ENCODE measurements at places on chromosomes 1 and 21.

DNA sequence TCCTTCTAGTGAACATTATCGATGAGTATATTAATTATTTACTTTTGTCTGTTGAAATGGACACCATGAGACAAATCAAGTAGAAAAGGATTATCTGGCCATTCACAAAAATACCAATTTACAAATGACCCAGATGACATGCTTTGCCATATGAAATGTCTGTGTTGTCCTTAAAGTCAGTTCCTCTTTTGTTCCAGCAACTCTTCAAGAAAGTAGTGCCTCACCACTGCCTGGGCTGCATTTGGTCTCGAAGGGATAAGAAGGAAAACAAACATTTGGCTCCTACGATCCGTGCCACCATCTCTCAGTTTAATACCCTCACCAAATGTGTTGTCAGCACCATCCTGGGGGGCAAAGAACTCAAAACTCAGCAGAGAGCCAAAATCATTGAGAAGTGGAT is 79.6 kb downstream of the RGL1 start:
- DNase-seq, result no peak

- no peak for DNase-seq
Measured at GRCh38 chr1:224448453-224449017, 13.9 kb upstream of the WDR26 start.

GRCh38 chr1:53244141-53244540 is 5.8 kb upstream of the MAGOH start:
- DNase-seq, result no peak

- DNase-seq, result no peak
Measured at GRCh38 chr1:24925082-24925779, 4.8 kb downstream of the RUNX3 start.

- DNase-seq, result no peak
Measured at GRCh38 chr1:112711041-112711440, 4.1 kb downstream of the PPM1J start.

GRCh38 chr21:41142051-41142795 is 25.7 kb upstream of the BACE2 start:
- DNase-seq, result peak; percentile 71

DNA sequence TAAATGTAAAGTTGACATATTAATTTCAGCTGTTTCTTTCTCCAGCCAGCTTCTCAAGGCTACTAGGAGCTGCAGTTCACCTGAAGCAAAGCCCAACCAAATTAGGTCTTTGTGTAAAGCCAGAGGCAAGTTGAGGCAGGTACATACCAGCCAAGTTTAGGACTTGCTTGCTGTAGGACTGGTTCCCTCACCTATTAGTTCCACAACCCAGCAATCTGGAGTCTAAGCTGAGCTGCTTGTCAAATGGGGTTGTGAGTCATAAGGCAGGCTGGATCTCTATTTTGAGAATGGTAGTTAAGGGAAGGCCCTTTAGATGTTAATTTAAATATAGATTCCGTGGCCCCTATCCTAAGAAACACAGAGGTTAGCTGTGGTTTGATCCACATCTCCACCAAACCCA is 7.6 kb upstream of the FLG2 start:
- no peak for DNase-seq

GRCh38 chr1:222399197-222399596 is 148.7 kb downstream of the HHIPL2 start:
- no peak for DNase-seq

GRCh38 chr1:176826265-176826664 is 338.2 kb downstream of the ASTN1 start:
- no peak for DNase-seq

- DNase-seq, result no peak
Measured at GRCh38 chr1:4018466-4019146, 118.5 kb upstream of the C1orf174 start.

GRCh38 chr1:221559911-221560310 is 182.0 kb downstream of the DUSP10 start:
- DNase-seq, result no peak

- no peak for DNase-seq
Measured at GRCh38 chr1:174999936-175000696, at the start of gene CACYBP. Gene CACYBP (plus strand): TSS chr1:174999947. CDS start chr1:175000181, 234 bp downstream.

DNA sequence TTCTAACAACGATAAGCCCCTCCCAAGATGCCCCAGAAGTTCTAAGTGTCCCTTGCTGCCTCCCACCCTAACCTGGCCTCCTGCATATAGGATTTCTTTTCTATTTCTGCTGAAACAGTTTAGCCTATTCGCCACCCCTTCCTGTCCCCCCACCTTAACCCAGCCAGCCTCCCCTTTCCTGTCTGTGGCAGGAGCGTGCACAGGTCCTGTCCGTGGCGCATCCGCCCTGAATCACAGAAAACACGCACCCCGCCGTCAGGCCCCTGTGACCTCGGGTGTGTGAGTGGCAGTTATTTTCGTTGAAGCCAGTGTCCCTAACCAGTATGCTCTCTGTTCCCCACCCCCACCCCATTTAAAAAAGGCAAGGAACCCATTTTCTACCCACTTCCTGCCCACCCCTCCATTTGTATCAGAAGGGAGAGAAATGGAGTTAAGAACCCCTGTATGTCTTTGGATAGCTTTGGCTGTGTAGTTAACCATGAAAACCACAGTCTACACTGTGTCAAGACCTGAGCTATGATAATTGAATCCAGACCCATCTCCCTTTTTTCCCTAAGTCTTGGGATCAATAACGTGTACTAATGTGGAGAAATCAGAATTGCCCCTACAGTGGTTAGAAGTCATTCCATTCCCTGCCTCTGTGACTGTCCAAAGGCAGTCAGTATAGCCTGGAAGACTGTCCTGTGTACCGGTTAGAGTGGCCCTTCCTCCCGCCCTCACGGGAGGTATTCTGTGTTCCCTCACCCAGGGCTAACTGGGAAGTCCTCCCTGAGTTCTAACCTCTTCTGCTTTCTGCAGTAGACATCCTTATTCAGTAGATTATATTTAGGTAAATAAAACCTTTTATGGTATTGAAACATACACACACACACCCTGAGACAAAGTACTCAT is 1.8 kb downstream of the PLEKHO1 start:
- no peak for DNase-seq

DNA sequence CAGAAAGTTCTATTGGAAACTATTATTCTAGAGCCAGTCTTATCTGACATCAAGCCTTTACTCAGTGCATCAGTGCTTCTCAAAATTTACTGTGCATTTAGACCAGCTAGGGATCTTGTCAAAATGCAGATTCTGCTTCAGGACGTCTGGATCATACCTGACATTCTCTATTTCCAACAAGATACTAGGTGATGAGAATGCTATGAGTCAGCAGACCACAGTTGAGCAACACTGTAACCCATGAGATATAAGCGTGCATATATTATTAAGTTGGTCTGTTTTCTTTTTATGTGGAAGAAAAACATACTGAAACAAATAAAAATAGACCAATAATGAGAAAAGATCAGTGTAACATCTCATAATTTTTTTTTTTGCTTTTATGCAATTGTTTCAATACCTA is 40.4 kb upstream of the KCNH1 start:
- DNase-seq, result no peak

- DNase-seq, result no peak
Measured at GRCh38 chr1:186730951-186731729, 50.9 kb upstream of the PTGS2 start.

Measured in fibroblast of skin of scalp (primary cell).